ENCODE measurements at places on chromosomes 12 and 14. TPM values are rescaled to one million over a fixed set of nuclear protein-coding genes. Genes with fewer than 3 reads are reported as not detected.

METTL3 gene
- 45.0 TPM for total RNA-seq

CAND1 gene
- total RNA-seq, result 53.5 TPM

CLEC1A gene
- total RNA-seq, result 12.8 TPM

DBX2 gene
- not detected for total RNA-seq

KCNJ8 gene
- 0.10 TPM for total RNA-seq

TBC1D30 gene
- total RNA-seq, result 13.8 TPM

- DNase-seq, result no peak
Observed at GRCh38 chr14:72787841-72788240, 106.1 kb downstream of the DPF3 start.

DNA sequence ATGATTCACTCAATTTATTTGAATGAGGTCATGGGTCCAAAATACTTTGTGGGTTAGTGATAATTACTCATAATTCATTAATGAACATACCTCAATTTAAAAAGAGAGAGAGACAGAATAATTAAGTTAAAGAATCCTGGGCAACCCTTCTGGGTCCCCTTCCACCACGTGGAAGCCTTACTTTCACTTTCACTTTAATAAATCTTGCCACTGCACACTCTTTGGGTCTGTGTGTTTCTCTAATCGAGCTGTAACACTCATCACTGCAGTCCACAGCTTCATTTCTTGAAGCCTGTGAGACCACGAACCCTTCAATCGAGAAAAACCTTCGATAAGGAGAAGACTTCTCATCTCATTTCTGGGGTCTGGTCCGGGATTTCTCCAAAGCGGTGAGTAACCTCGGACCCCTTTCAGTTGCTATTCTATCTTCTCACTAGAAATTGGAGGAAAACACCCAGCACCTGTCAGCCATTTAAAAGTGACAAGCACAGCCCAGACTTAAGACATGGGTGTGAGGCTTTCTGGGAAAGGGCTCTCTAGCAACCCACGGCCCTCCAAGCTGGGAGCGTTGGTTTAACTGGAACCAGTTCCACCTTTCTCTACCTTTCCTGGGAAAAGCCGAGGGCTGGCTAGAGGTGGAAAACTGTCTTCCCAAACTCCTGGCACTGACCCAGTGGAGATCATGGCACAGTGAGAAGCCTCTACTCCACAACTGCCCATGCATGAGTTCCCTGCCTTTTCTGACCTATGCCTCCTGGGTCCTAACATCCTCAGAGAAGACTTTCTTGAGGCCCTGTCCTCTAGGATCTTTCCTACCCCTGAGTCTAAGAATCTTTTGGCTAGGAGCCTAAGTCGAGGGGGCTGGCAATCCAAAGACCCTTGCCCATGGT is 148.8 kb upstream of the ATF7IP start:
- no peak for DNase-seq

DNA sequence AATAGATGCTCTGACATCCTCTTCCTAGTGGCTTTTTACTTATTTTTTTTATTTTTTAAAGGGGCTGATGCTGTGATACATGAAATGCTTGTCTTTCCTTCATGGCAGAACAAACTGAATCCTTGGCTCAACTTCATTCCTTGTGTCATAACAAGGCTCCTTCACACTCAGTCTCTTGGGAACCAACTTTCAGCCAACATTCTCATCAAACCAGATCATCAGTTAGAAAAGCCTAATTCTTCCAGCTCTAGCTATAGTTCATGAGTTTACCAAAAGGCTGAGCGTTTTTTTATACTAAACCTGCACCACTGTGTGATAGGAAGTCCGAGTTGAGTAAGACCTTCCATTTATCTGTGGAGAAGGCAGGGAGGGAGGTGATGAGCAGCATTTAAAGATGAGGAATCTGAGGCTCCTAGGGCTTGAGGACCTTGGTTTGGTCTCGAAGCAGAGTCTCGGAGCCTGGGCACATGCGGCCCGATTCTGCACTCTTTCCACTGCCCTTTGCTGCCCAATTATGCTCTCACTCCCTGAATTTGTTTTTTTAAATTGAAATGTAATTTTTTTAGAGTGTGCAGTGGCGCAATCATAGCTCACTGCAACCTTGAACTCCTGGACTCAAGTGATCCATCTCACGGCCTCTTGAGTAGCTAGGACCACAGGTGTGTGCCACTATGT is 8.2 kb downstream of the GPRC5D start:
- DNase-seq, result no peak

- no peak for DNase-seq
Observed at GRCh38 chr14:31307618-31308017, 100.0 kb upstream of the HECTD1 start.

DNA sequence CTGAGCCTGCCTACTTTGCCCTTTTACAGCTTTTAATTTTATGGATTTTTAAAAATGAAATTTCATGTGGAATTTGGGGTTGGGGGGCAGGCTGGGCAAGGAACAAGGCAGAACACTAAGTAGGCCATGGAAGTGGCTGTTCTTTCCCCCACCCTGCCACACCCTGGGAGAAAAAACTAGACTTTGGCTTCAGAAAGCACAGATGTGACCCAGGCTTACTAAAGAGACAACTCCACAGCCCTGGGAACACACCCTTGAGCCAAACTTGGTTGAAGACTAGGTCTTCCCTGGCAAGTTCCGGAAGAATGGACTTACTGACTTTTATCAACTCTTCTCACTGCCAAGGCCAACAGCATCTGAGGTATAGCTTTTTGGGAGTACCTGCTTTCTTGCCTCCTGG is 40.3 kb downstream of the BAZ2A start:
- no peak for DNase-seq

DNA sequence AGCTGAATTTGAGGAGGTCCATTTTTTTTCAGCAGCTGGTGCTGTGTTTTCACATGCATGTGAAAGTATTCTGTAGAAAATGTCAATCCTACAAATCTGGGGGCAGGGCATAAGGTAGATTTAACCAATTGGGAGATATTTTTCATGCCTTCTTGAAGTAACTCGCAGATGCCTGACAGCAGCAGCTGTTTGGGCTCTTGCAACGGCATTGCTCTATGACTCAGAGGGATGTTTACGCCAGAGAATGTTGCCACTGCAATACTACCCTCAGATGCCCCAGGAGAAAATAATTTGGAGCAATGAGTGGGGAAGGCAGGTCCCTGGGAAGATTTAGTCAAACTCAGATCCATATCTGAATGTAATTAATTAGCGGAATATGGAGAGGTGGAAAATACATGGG is 42.5 kb upstream of the MYBPC1 start:
- DNase-seq, result no peak

- no peak for DNase-seq
Observed at GRCh38 chr14:104852280-104852663, 12.8 kb upstream of the CEP170B start.

DNA sequence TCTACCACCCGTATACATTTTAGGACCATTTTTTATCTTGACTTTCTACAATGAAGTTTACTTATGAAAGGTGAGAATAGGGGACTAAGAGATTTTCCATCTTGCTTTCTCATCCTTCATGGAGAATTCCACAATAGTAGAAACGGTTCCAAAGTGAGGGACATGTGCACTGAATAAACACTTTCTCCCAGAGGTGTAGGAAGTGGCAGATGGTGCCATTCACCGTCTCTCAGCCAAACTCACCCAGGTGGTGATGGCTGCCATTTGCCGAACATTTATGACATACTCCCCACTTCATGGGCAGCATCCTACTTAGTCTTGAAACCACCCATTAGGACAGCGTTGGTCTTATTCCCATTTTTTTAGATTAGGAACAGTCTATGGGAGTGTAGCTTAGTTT is 540.5 kb downstream of the DIO2 start:
- DNase-seq, result no peak

GRCh38 chr14:25394791-25395391 is 344.9 kb upstream of the STXBP6 start:
- no peak for DNase-seq

- no peak for DNase-seq
Observed at GRCh38 chr12:132471011-132471857, 18.7 kb upstream of the FBRSL1 start.

DNA sequence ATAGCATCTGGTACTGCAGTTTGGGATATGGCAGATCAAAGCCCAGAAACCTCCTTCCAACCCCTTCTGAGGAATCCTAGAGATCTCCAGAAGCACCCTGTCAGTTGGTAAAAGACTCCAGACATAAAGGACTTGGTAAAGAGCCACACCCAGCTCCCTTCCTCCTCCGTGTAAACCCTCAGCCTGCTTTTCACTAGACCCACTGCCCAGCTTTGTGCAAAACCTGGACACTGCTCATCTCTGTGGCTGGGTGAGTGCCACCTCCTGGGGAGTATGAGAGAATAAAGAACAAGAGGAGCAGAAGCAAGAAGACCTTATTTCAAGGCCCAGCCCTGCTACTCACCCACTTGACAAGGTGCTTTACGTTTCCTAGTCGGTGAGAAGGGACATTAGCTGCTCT is 33.0 kb downstream of the ANO2 start:
- no peak for DNase-seq

DNA sequence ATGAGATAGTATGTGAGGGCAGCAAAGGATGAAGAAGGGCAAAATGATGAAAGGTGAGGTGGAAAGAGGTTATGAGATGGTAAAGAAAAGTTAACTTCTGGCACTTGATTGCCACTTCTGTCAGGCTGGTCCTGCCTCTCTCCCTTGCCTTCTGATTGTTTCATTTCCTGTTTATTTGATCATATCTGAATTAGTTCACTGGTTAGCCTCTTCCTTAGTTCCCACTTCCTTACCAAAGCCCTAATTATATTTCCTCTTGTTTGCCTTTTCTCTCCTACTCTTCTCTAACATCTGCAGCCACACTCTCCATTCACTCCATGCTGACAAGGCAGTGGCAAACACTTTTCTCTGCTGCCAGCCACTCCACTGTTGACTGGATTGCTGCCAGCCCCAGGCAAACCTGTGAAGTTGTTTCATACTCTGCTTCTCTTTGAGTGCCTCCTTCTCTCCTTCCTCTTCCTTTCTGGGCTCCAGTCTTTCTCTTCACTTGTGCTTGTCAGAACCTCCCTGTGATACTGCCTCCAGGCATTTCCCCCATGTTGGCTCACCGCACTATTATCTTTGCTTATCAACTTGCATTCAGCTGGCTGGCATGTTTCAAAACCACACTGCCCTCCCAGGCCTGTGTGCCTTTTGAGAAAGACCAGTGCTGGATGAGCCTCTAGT is 8.1 kb downstream of the PNP start:
- no peak for DNase-seq

- DNase-seq, result no peak
Observed at GRCh38 chr12:20368651-20369304, 441 bp downstream of the PDE3A start.

GRCh38 chr14:50085570-50086320 is 30.6 kb downstream of the VCPKMT start:
- DNase-seq, result no peak

DNA sequence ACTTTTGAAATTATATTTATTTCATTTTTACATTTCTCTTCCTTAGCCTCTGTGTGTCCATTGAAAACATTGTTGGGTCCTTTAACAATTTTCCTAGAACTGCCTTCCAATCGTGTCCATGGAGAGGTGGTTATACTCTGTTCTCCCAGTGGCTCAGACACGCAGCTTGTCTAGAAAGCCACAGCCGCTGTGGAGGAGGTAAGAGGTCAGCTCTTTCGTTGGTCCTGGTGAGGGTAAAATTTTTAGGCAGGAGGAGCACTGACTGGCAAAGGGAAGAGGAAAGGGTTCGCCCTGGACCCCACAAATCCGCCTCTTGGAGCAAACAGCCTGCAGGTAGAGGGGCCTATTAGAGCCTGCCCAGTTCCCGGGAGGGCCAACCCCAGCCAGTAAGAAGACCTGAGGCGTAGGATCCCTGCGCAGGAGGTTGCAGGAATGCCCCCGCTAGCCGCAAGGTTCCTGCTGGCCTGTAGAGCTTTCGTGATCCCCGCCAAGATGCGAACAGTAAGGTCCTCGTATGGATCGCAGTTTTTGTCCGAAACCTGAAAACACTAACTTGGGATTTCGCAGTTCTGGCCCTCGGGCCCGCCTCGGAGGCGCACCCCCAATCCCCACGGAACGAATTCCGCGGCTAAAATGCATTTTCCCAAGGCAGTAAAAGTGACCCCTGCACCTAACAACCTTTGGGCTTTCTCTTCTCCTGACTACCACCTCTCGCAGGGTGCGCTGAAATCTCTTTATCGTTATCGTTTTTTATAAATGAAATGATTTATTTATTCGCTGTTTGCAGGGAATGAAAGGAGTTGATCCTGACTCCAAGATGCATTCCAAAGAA is 7.5 kb upstream of the PAX9 start:
- no peak for DNase-seq

DNA sequence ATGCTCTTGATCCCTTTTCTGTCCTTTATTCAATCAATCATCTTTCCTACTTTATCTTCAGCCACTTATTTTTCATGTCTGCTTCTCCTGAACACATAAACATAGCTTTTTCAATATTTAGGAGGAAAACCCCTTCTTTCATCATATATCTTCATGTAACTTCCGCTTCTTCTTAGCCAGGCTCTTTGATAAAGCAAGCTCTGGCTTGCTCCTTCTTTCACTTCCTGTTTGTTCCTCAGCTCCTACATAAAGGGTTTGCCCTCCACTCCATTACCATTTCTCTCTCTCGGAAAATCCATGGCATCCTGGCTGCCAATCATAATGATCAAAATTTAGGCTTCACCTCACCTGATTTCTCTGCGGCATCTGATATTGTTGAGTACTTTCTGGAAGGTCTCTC is 33.7 kb upstream of the HELB start:
- DNase-seq, result no peak

GRCh38 chr12:27814851-27815591 is 35.0 kb upstream of the MANSC4 start:
- no peak for DNase-seq

DNA sequence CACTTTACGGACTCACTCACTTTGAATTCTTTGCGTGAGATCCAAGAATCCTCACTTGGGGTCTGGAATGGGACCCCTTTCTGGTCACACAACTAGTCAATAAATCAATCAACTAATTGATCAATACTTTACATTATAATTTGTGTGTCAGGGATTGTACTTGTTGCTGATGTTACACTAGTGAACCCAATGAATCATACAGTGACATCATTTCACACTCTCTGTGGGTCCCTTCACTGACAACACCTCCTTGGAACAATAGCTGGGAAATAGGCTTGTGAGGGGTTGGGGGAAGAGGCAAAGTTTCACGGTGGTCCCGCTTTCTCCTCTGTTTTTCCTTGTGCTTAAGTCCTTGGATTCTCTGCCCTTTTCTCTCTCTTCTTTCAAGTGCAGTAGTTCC is 35.0 kb downstream of the TPH2 start:
- DNase-seq, result no peak

GRCh38 chr14:86153480-86153879 is 623.5 kb downstream of the FLRT2 start:
- no peak for DNase-seq

All from glomerular endothelial cell (primary cell).